ENCODE measurements at places on chromosomes 6 and 20. TPM values are rescaled to one million over a fixed set of nuclear protein-coding genes. Genes with fewer than 3 reads are reported as not detected.

EMILIN3 gene
- 4.4 TPM for total RNA-seq

GPR6 gene
- total RNA-seq = not detected

TINAG gene
- not detected for total RNA-seq

- no peak overlapping the region for H3K27ac ChIP-seq
- H3K4me3 ChIP-seq = no peak overlapping the region
- no peaks in the 10 kb centered on the region for H3K4me1 ChIP-seq
- H3K36me3 ChIP-seq = no peaks in the 10 kb centered on the region
- DNase-seq = no peak
- no peaks in the 10 kb centered on the region for H3K27me3 ChIP-seq
Measured at GRCh38 chr6:105681061-105681460, 278.2 kb upstream of the PREP start.

- no peak overlapping the region for H3K4me3 ChIP-seq
- no peak for DNase-seq
- no peak overlapping the region for H3K27ac ChIP-seq
- no peaks in the 10 kb centered on the region for H3K4me1 ChIP-seq
Measured at GRCh38 chr6:142316791-142317368, 15.1 kb downstream of the ADGRG6 start.

GRCh38 chr20:10185741-10186558 is 32.7 kb upstream of the SNAP25 start:
- no peak for DNase-seq
- H3K27me3 ChIP-seq = no peaks in the 10 kb centered on the region
- no peaks in the 10 kb centered on the region for H3K4me1 ChIP-seq
- no peak overlapping the region for H3K27ac ChIP-seq
- no peaks in the 10 kb centered on the region for H3K36me3 ChIP-seq

DNA sequence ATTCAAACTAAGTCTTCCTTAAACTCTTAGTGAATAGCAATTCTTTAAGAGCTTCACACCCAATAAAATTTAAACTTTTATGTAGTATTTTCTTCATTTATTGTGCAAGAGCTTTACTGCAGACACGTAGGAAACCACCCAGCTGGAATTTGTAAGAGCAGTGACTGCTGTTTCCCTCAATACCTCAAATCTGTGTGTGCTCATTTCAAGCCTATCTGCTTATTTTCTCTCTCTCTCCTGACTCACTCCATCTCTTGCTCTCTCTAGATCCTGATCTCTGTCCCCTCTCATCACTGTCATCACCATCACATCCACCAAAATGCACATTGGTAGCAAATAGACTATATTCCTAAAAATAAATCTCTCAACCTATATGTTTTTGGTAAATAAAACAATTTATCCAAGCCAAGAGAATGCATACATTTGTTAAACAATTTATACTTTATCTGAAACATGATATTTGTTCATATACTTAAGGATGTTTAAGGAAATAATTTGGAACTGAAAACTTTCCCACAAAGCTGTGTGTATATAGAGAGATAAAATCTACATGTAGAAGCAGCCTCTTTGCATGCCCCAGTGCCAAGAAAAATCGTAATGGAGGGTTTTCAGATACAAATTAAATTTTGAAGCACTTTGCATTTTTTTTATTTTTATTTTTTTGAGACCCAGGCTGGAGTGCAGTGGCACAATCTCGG is 273.0 kb downstream of the TFAP2A start:
- no peaks in the 10 kb centered on the region for H3K27me3 ChIP-seq
- H3K4me1 ChIP-seq = no peaks in the 10 kb centered on the region
- no peak for DNase-seq

- no peak overlapping the region for H3K27ac ChIP-seq
- DNase-seq = no peak
- peaks cover 21% of the 10 kb centered on the region for H3K4me1 ChIP-seq
- H3K4me3 ChIP-seq = no peak overlapping the region
- H3K36me3 ChIP-seq = no peaks in the 10 kb centered on the region
Measured at GRCh38 chr6:107030151-107030550, 2.2 kb downstream of the MTRES1 start.

DNA sequence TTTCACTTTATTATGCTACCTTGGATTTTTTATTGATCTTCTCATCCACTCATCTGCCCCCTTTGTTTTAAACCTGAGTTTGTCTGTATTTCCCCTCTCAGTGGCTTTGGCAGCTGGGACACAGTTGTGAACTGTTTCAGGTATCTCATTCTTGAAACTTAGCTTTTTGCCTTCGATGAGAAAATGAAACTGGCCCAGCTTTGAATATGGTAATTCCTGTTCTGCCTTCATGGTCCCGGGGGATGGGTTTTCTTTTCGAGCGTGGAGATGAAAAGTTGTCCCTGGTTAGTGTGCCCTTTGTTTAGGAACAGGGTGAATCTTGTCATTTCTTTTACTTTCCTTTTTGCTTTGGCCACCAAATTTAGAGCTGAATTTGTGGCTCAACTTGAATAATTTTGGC is 25.6 kb downstream of the DHX35 start:
- peaks cover 24% of the 10 kb centered on the region for H3K36me3 ChIP-seq
- no peaks in the 10 kb centered on the region for H3K27me3 ChIP-seq
- peaks cover 18% of the 10 kb centered on the region for H3K4me1 ChIP-seq
- H3K27ac ChIP-seq = no peak overlapping the region
- no peak for DNase-seq

Data from suprapubic skin (tissue), 4 donors.